ENCODE measurements at places on chromosomes 5 and 9.

GRCh38 chr5:8934455-8934854, 611.4 kb downstream of the SEMA5A start:
- no peak for DNase-seq

GRCh38 chr9:37542895-37543294, 33.3 kb downstream of the FBXO10 start:
- no peak for DNase-seq

DNA sequence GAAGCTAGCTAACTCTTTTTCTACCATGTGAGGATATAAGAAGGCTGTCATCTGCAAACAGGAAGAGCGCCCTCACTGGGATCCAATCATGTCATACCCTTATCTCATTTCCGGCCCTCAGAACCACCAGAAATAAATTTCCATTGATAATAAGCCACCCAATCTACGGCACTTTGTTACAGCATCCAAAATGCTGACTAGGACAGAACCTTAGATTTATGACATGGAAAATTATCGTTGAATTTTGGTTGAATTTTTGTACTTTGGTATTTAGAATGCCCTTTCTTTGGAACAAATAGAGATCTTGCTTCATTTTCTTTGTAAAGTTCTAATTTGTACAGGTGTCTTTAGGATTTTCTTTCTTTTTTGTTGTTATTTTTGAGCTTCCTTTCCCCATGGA, 53.3 kb upstream of the CYLC2 start:
- DNase-seq, result no peak

DNA sequence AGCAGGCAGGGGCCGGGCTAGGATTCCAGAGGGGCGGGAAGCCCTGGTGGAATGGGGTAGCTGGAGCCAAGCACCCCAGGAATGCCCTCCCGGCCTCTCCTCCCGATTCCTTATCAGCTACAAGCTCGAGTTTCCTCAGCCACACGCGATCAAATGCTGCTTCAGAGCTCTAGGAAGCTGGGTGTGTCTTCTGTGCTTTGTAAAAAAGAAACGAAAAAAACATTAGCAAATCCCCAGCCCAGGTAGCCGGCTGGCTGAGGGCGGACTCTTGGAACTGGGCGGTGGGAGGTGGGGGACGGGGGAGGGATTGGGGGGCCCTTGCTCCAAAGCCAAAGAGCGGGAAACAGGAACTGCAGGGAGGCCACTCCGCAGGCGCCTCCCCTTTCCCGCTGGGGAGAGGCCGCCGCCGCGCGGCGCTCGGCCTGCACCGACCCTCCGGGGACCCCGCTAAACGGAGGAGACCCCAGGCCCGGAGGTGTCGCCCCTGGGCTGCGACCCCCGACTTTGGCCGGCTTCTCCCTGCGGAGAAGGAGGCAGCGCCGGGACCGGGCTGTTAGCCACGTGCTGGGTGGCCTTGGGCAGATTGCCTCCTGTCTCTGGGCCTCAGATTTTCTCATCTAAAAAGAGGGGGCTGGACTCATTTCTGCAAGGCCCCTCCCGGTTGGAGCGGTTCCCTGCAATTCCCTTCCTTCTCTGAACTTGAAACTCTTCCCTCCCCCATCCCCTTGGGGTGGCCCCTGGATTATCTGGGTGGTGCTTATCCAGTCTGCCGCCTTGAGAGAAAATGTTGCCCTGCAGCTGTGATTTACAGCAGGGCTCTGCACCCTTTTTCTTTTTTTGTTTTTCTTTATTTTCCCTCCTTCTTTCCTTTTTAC, 40.9 kb upstream of the FABP6 start:
- DNase-seq, result no peak

- DNase-seq, result no peak
These were observed 55.0 kb downstream of the WWC1 start for GRCh38 chr5:168346417-168346816.

GRCh38 chr9:36969216-36969771, 64.8 kb downstream of the PAX5 start:
- DNase-seq, result no peak

DNA sequence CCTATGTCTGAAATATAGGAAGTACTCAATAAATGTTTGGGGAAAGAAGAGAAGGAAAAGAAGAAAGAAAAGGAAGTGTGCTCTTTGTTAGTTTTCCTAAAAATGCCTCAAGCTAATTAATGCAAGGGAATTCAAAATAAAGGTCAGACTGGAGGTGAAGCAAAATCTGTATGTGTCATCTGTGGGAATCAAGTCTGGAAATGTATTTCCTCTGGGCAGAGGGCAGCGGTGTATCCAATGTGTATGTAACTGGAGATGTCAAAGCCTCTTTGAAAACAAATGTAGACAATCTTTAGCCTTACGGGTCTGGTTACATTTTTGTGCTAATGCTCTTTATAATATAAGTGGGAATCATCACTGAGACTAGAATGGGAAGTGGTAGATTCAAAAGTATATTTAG, 471.4 kb downstream of the MAN2A1 start:
- DNase-seq, result no peak

- no peak for DNase-seq
These were observed 685 bp upstream of the ADGRD2 start for GRCh38 chr9:124449381-124450151.

GRCh38 chr5:66884564-66885243, 288.5 kb downstream of the MAST4 start:
- no peak for DNase-seq

- DNase-seq, result no peak
These were observed 133.1 kb upstream of the FBXL7 start for GRCh38 chr5:15366676-15367391.

DNA sequence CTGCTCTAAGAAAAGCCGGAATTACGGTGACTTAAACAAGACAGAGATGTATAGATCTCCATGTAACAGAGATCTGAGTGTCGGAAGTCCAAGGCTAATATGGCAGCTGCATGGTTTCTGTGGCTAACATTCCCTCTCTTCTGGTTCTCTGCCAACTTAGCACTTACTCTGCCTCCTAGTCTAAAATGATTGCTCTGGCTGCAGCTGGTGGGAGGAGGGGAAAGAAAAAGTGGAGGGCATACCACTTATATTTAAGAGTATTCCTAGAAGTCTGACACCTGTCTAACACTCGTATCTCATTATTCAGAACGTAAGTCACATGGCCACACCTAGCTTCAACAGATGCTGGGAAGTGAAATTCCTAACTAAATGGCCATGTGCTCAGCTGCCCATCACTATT, 551.5 kb upstream of the TLE4 start:
- no peak for DNase-seq

Data from T1000 (cell line).